Hepatic stellate cell (primary cell): ENCODE measurements at places on chromosomes 5 and 9.

DNA sequence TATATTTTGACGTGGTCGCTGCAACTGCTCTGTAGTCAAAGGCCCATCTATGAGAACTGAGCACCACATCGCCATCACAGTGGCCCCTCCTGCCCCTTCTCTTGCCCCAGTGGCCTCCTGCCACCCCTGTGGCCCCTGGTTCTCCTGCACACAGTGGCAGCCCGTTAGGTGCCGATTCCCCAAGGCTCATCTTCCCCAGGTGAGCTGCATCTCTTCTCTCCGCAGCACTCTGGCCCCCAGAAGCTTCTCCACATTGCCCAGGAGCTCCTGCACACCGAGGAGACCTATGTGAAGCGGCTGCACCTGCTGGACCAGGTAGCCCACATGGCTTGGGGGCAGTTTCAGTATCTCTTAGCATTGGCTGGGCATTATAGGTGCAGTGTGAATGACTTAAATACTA is 55.4 kb downstream of the FGD3 start:
- no peak for DNase-seq

DNA sequence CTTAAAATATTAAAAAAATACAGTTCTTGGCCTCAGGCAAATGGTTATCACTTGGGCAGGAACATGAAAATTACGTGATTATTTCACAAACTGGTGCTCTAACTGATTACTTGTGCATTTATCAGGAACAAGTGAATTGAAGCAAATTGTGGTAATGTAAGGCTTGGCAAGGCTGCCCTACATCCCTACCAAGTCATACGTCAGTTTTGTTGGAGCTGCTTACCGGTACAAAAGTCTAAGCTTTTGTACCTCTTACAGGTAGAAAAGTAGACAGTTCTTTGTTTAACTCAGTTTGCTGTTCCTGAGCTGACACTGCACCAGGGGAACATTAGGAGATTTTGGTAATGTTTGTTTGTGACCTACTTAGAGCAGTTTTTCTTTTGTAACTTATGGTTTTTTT is 2.2 kb downstream of the G3BP1 start:
- no peak for DNase-seq

DNA sequence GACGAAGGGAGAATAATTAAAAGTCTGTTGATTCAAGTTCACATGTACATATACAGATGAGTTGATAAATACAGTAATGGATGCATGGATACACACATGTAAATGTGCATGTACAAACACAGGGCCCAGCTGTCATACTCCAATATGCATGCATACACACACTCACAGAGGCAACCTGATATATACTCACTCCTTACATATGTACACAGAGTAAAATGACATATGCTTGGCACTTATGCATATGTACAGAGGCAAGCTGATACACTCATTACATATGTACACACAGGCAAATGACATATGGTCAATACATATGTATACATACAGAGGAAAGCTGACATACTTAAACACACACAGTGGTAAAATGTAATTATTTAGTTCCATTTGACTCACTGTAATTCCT is 7.2 kb upstream of the TMEFF1 start:
- DNase-seq, result no peak

- DNase-seq, result no peak
Measured at GRCh38 chr9:17906841-17907778, 328.2 kb downstream of the SH3GL2 start.
